ENCODE measurements at places on chromosomes 5 and 9.

DNA sequence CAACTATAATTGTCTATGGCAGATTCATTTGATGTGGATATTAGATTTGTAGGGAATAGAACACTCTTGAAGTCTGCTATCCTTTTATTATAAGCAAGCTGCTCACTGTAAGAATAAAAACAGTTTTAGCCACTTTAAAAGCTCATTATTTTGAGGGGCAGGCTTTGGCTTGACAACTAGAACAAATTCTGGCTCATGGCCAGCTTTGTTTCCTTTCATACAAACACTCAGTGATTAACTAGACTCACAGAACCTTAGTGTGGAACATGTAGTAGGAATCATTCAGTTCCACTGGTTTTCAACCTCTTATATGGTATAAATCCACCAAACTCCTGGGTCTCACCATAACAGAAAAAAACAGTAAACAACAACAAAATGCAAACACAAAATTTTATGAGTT is 27.4 kb upstream of the CEP120 start:
- DNase-seq: no peak

DNA sequence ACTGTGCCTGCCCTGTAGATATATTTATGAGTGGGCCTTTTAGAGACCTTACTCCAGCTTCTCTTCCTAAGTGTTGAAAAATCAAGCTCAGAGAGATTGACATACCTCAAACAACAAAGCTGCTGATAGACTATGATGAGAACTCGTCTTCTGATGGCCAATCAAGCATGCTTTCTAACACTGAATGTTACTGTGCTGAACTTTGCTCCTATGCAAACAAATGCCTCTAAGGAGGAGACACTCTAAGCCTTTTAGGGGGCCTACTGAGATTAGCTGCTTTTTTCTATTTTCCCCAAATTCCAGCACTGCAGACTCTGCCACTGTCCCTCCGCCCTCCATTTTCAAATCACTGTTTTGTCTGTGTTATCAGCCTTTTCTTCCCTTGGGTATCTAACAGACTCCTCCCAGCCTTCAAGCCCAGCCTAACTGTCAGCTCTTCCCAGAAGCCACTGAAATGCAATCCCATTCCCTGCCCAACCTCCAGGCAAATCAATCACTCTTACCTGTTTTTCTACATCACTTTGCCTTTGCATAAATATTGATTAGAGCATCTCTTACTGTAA is 39.5 kb downstream of the TXNDC8 start:
- DNase-seq: no peak

DNA sequence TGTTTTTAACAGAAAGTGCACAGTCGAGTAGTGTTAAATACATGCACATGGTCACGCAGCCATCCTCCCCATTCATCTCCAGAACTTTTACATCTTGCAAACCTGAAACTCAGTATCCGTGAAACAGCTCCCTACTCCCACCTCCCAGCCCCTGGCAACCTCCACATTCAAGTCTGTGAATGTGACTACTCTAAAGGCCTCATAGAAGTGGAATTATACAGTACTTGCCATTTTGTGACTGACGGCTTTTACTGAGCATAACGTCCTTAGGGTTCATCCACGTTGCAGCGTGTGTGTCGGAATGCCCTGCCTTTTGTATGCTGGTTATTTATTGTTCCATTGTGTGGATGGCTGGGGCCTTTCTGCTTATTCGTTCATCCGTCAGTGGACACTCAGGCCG is 35.8 kb downstream of the USP20 start:
- DNase-seq: no peak

DNA sequence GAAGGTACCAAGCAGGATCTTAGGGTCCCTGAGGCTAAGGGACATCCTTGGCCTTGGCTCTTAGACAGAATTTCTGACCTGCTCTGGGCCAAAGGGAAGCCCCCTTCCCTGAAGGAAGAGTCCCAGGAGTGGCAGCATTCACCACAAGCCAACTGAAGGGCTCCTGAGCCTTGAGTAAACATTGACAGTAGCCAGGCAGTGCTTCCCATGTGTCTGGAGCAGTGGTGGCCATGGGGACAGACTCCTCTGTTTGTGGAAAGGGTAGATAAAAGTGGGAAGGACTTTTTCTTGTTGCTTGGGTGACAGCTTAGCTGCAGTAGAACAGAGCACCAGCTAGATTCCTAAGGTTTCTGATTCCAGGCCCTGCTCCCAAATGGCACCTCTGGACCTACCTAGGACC is 61.4 kb upstream of the VLDLR start:
- DNase-seq: no peak

DNA sequence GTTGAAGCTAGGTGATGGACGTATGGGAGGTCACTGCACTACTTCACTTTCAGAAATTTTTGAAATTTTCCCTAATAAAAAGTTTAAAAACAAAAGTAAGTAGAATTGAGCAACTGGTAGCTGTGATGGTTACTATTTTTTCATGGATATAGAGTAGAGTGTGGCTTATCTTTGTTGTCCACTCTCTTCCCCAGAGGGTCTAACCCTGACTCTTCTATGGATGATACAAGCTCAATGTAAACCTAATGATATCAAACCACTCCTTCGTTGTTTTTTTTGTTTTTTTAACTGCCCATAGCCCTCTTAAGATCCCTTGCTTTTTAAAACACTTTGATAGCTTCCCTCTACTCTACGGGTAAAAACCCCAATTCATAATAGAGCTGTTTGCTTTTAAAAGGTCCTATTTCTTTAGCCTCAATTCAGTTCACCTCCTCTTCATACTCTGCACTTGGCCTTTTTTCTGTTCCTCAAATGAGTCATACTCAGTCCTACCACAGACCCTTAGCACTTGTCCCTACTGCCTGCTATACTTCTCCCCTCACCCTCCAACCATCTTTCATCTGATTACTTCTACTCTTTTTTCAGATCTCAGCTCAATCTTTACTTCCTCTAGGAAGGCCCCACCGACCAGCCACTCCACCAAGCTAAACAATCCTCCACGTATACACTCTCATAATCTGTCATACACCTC is 2.6 kb downstream of the HDAC3 start:
- DNase-seq: no peak

GRCh38 chr9:132823370-132824145 is 54.5 kb downstream of the AK8 start:
- DNase-seq: no peak

GRCh38 chr9:5425006-5425628 is 12.6 kb downstream of the PLGRKT start:
- DNase-seq: no peak

- DNase-seq: no peak
Measured at GRCh38 chr9:38359297-38359653, 33.2 kb upstream of the ALDH1B1 start.

- DNase-seq: no peak
Measured at GRCh38 chr9:13351778-13352386, 72.4 kb upstream of the MPDZ start.

GRCh38 chr9:37034305-37034937 is 353 bp upstream of the PAX5 start:
- no peak for DNase-seq

DNA sequence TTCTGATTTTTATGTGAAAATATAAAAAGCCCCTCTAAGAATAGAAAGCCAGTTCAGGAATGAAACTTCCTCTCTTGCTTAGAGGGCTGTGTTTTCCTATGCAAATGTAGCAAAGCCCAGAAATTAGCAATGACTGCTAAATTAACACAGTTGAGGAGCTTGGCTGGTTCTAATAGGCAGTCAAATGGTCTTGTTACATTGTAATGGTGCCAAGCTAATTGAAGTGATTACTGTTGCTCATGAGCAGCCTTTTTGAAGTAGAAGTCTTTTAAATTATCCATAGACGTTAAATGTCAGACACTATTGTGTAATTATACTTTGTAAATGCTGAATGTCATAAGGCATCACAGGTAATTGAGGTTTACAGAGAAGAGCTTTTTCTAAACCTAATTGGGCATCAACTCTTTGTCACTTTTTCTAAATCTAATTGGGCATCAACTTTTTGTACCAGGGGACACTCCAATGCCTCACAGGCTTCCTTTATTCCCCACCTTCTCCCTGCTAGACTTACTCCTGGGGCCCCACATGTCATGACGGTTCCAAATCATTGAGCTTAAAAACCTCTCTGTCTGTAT is 229.1 kb downstream of the PSAT1 start:
- DNase-seq: no peak

Measured in CMK (cell line).